Ecto neural progenitor cell (in vitro differentiated cells): ENCODE measurements at places on chromosomes 11 and 22.

DNA sequence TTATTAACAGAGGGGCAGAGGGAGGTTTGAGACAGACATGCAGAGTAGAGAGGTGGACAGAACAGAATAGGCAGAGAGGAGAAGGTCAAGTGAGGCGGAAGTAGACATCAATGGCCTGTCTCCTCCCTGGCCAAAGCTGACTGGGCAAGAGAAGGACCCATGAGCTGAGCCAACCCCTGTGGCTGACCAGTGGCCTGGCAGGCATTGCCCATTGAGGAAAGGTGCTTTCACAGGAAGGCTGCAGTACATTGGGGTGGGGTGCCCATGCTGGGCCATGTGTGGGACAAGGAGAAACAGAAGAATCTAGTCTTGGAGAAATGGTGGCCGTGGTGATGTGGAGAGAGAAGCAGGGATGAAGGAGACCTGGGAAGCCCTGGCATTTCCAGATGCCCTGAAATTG lies 76.0 kb downstream of the MYEOV start:
- peak; percentile 35 for DNase-seq

- DNase-seq, result no peak
Measured at GRCh38 chr11:111081021-111081511, 164.5 kb upstream of the POU2AF2 start.

GRCh38 chr11:65548395-65548794 lies 9.8 kb downstream of the LTBP3 start:
- no peak for DNase-seq

DNA sequence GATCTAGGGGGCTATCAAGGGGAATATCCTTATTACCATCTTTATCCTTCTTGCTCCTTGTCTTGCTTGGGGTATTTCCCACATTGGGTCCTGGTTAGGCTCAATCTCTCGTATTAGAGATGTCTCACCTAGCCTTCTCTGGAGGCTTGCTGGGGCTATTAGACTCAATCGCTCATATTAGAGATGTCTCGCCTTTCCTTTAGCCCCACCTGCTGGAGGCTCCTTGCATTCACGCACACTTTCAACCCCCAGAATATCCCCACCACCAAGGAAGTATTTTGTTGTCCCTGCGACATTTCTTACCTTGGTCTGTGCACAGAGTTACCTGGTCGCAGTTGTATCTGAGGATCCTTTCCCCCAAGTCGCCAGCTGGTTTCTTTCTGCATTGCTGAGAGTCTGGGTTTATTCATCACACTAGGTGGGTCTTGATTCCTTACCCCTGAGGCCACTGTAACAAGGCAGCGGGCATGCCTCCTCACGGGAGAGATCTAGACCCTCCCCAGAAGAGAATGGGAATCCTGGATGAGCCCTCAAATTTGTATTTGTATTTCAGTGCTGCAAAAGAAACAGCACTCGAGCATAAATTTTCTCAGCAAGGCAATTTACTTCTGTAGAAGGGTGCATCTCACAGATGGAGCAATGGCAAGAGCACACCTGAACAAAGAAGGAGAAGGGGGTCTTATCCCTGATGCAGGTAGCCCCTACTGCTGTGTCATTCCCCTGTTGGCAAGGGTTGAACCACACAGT lies 15.9 kb upstream of the HYLS1 start:
- peak; percentile 65 for DNase-seq

DNA sequence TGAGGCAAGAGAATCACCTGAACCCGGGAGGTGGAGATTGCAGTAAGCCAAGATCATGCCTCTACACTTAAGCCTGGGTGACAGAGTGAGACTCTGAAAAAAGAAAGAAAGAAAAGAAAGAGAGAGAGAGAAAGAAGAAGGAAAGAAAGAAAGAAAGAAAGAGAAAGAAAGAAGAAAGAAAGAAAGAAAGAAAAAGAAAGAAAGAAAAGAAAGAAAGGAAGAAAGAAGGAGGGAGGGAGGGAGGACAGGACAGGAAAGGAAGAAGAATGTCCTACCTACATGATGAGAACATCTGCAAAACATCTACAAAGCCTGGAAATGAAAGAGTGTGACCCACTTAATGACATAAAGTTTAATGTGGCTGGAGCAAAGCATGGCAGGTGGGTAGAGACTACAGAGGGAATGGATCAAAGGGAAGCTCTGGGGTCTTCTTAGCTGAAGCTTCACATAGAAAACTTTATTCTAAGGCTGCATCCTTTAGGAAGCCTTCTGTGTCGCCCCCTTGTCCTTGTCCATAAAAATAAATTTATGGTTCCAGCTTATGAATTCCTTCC lies 112.3 kb upstream of the ASPHD2 start:
- DNase-seq, result no peak

DNA sequence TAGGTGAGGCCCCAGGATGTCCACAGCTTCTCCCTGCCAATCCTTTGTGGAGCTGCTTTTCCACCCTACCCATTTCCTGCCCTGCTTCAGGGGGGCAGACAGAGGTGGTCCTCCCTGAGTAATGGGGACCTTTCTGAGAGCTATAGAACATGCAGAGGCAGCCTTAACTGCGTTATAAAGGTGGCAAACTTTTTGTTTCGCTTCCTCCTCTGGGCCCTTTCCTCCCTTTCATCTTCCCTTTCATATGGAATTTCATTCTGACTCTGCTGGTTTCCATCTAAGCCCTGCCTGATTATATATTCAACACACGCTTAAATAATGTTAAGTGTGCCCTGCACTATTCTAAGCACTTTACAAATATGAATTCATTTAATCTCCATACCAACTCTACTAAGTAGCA lies 169.3 kb upstream of the E2F8 start:
- no peak for DNase-seq

DNA sequence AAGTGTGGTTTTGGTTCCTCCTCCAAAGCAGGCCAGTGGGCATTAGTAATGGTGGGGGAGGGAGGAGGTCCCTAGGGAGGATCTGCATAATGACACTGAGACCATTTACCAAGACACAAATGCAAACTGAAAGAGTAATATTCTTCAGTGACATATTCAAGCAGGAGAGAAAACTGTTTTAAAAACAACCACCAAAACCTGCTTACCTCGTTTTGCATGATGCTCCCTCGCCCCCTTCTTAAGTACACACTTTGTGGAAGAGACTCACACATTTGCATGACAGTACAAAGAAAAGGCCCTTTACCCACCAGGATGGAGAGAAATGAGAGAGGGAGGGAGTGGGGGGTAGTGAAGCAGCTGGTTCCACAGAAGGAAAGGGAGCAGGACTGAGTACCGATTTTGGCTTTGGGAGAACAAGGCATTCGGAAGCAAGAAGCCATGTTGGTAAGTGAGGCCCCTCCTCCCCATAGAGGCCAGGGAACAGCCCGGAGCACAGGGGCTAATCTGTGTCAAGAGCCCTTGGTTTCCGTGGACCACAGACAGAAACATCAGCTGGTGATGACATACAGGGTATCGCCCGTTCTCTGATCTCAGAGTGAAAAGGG lies 13.0 kb upstream of the OPCML start:
- no peak for DNase-seq

DNA sequence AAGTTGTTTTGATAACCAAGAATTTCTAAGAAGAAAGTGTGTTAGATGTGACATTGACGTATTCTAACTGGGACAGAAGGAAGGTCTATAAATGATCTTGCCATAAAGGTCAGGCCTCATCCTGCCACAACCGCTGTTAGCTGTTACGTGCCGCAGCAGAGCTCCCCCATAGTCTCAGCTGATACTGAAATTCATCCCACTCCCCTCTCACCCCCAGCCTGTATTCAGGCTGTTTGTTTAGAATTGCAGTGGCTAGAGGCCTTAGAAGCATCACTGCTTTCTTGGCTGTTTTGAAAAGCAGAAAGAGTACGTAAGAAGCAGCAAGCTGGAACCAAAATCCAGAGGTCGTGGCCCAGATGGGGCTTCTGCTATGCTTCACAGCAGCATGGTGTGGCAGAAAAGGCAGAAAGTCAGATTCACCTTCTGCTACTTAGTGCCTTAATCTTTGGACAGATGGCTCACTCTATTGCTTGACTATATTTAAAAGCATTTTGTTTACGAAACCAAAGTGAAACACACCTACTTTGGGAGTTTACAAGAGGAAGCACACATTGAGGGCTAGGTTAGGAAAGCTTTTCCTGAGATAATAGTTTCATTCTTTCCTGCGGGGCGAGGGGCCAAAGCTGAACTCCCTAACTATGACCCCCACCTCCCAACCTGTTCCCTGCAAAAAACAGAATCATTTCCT lies 950 bp upstream of the LAYN start:
- no peak for DNase-seq

DNA sequence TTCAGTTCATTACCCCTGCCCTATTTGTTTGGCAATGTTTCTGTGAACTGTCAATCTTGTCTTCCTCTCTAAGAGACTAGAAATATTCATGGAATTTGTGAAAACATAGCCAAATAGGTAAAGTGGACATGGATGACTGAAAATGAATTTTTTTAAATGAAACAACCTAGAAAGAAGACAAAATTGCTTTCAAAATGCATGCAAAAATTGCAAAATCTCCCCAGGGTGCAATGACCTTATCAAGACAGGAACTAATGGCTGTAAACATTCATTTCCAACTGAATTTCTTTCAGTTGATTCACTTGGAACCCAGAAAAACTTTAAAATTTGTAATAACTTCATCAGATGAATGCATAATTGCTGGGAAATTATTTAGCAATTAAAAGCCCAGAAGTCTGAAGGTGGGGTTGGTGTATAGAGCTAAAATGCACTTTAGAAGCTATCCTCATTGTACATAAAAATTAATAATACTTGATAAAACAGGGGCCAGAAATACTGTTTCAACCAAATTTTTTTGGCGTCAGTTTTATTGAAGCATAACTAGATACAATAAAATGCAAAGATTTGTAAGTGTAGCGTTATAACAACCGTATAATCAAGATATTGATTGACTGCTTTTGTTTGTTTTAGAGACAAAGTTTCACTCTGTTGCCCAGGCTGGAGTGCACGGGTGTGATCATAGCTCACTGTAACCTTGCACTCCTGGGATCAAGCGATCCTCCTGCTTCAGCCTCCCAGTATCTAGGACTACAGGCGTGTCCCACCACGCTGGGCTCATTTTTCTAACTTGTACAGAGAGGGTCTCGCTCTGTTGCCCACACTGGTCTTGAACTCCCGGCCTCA lies 27.6 kb upstream of the SLC35C1 start:
- peak; percentile 17 for DNase-seq

- no peak for DNase-seq
Measured at GRCh38 chr11:27209562-27210005, 153.4 kb downstream of the CCDC34 start.

DNA sequence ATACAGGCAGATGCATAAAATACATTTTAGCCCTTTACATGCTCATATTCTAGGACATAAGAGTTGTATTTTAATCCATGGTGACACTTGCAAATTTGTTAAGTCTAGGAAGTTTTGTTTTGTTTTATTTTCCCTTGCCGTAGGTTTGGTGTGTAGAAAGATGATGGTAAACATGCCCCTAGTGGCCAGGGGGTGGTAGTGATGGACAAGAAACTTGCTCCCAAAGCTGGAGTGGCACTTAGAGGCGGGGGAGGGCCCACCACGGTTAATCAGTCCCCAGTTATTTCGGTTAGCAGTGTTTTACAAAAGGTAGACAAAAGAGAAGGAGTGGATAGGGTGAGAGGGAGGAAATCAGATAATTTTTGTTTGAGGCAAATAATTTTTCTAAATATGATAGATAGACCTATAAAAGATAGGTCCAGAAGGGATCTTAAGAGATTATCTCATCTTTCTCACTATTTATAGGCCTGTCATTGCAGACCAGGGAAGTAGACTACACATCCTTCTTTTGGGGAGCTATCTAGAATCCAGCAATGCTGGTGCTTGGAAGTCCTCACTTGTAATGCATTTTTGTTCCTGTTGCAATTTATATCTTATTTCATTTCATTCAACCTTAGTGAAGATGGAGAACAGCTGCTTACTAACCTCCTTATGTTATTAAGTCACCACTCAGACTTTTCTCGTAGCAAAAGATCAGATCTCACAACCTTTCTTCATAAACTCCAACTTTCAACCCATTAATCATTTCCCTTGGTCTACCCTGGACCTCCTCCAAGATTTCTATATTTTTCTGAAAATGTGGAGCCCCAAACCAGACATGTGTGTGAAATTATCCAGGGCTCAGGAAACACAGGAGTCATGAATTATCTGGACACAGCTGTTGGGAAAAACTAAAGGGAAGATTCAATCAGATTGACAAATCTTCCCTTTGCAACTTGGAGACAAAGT lies 5.9 kb upstream of the BDNF start:
- peak; percentile 51 for DNase-seq

DNA sequence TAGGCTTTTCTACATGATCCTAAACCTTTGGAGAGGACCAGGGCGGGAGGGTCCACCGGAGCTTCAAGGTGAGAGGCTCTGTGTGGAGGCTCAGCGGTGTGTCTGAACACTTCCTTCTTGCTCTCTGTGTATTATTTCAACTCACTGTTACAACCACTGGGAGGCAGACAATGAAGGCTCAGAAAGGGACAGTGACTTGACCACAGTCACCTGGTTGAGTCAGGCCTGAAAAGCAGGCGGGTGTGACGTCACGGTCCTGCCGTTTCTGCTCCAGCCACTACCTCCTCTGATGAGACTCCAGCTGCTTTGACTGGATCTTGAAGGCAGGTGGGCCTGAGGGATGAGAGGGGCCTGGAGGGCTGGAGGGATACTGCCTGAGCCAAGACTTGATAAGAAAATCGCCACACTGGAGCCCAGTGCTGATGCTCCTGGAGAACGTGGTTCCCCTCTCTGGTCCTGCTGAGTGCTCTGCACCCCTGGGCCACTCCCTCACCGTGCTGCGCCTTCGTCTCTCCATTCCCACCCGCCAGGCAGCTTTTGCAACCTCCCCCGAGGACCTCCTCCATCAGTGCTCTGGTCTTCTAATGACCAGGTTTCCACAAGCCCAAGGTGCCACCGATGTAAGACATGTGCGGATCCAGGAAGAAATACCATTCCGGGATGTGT lies 27.9 kb downstream of the KCNC1 start:
- DNase-seq, result no peak

GRCh38 chr22:21014726-21015465 lies at the start of gene P2RX6:
P2RX6 (plus strand) TSS chr22:21015165; CDS start chr22:21015175, 10 bp downstream.
- peak; percentile 86 for DNase-seq

DNA sequence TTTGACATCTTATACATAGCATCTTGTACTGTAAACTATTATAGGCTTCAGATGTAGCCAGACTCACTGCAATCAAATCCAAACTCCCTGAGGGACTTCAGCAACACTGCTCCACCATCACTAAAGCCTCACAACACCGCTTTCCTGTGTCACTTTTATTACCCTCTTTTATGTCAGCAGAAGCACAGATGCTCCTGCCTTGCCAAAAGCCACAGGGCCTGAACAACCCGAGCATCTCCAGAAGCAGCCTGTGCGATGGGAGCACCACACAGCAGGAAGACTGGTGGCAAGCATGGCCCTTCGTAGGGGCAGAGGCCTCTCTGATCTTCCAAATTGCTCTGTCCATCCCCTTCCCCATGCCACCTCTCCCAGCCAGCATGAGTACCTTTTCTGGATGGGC lies 22.9 kb downstream of the TMEM123 start:
- no peak for DNase-seq
